ENCODE measurements at places on chromosomes 2 and 18.

GRCh38 chr18:11866329-11866728 lies 15.1 kb downstream of the CHMP1B start:
- DNase-seq: no peak

- peak; percentile 72 for DNase-seq
These were observed 48.7 kb downstream of the TTC39C start for GRCh38 chr18:24063121-24063731.

- peak; percentile 78 for DNase-seq
These were observed 122.1 kb downstream of the MGAT5 start for GRCh38 chr2:134375935-134376334.

- no peak for DNase-seq
These were observed 167.0 kb upstream of the CREB1 start for GRCh38 chr2:207362716-207363115.

- no peak for DNase-seq
These were observed 9.9 kb downstream of the DTYMK start for GRCh38 chr2:241676665-241677064.

DNA sequence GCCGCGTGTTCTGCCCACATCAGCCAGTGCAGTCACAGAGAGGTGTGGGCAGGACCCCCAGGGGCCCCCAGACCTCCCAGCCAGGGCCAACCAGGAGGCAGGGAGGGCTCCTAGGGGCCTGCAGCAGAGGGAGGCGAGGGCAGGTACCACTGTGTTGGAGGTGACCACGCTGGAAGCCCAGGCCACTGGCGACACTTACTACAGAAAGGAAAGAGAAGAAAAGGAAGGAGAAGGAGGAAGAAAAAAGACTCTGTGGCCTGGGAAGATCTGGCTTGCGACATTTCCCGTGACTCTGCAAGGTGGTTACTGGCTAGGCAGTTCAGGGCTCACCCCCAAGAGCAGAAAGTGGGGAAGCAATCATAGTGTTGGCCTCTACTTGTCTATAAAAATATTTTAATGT lies 98.1 kb upstream of the BCL2L11 start:
- no peak for DNase-seq

- peak; percentile 70 for DNase-seq
These were observed 94.2 kb downstream of the CABLES1 start for GRCh38 chr18:23229472-23229871.

DNA sequence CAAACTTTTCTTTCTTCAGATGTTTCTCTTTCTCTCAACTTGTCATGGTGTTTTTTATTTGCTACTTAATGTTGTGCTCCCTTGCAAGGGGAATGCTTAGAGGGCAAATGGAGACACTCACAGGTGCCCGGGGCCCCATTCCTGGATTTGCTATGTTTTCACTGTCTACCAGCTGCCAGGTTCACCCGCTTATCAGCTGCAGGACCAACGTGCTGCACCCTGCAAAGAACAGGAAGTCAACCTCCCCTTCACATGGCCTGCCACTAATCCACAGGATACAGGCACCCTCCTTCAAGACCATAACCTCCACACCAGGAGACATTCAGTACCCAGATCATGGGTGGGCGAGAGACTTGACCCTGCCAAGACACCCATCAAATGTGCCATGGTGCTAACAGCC lies 237.6 kb upstream of the STON1 start:
- DNase-seq: no peak

- no peak for DNase-seq
These were observed 147.9 kb upstream of the MYO3B start for GRCh38 chr2:170030040-170030439.

- DNase-seq: peak; percentile 87
These were observed 198.9 kb downstream of the CDCA7 start for GRCh38 chr2:173553593-173553992.

- DNase-seq: no peak
These were observed 556 bp downstream of the DNMT3A start for GRCh38 chr2:25341011-25341727.
